ENCODE measurements at places on chromosomes 7 and 10. TPM values are rescaled to one million over a fixed set of nuclear protein-coding genes. Genes with fewer than 3 reads are reported as not detected.
A peak's percentile ranks its signal among the peaks of the same experiment; 100 is the strongest.

DNA sequence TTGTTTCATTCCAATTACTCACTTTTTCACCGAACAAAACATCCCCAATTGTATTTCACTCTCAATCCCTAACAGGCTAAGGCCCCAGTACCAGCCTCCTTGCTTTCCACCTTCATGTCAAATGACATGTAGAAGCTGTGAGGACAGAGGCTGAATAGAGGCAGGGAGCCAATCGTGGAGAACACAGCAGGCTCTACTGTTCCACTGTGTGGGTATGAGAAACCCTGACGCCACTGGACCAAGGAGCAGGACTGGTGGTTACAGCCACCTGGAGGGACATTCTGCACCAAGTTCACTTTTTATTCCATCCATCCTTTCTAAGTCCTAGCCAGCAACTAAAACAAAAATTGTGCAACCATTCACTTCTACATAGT is 502.8 kb downstream of the SORCS1 start:
- no peak overlapping the region for H3K4me3 ChIP-seq
- H3K27me3 ChIP-seq: no peaks in the 10 kb centered on the region
- H3K36me3 ChIP-seq: no peaks in the 10 kb centered on the region
- no peaks in the 10 kb centered on the region for H3K4me1 ChIP-seq
- H3K27ac ChIP-seq: no peak overlapping the region

DNA sequence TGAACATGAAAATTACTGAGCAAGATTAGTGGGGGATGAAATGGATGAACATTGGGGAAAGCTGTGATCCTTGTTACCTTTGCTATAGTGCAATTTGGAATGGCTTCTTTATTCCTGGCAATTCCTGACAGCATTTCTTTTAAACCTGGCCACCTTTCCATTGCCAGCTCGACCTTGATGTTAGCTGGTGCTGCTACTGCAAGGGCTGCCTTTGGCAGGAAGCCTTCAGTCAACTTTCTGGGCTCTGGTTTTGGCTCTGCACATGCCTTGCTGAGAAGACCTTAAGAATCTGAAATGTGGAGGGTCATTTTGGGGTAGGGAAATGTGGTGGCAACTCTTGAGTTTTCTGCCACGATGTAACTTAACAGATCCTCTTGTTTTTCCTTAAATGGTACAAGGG is 64.7 kb downstream of the KAT6B start:
- H3K27ac ChIP-seq: no peak overlapping the region
- no peaks in the 10 kb centered on the region for H3K4me1 ChIP-seq
- no peak for DNase-seq
- no peaks in the 10 kb centered on the region for H3K36me3 ChIP-seq
- H3K4me3 ChIP-seq: no peak overlapping the region
- H3K27me3 ChIP-seq: no peaks in the 10 kb centered on the region

GRCh38 chr10:71836596-71836974 is 14.5 kb downstream of the PSAP start:
- peaks cover 88% of the 10 kb centered on the region for H3K4me1 ChIP-seq
- peak overlapping the region; percentile 92 for H3K27ac ChIP-seq
- peaks cover 11% of the 10 kb centered on the region for H3K36me3 ChIP-seq
- no peak overlapping the region for H3K4me3 ChIP-seq

DNA sequence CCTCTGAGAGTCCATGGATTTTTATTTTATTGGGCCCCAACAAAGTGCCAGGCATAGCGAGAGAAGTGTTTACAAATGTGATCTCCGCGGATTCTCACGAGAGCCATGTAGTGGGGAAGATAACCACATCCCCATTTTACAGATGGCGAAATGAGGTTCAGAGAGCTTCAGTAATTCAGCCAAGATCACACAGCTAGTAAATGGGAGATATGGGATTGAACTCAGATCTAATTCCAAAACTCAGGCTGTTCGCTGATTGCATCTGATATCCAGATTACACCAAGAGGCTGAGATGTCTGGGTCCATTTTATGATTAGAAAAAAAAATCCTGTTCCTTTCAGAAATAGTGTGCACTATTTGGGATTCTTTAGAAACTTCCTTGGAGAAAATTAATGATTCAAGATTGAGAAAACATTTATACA is 1.3 kb downstream of the FAS start:
- no peaks in the 10 kb centered on the region for H3K27me3 ChIP-seq
- H3K27ac ChIP-seq: peak overlapping the region; percentile 74
- peaks cover 24% of the 10 kb centered on the region for H3K4me1 ChIP-seq
- DNase-seq: no peak
- no peaks in the 10 kb centered on the region for H3K36me3 ChIP-seq
- peak overlapping the region; percentile 93 for H3K4me3 ChIP-seq

DNA sequence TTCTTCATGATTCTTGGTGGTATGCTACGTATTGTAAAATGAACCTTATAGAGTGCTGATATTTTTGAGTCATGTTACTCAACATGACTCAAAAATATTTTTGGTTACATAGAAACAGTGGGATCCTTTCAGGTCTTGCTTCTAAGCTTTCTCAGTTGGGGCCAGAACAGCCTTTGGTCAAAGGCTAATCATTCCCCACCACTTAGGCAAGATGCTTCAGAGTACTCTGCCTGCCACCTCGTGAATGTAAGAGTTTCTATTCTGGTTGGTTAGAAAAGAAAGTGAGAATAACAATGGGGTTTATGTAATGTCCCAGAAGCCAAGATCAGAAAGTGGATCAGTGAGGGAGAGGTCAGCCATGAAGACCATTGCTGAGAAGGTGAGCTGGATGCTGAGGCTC is 327.8 kb downstream of the TCERG1L start:
- H3K27me3 ChIP-seq: no peaks in the 10 kb centered on the region
- H3K27ac ChIP-seq: no peak overlapping the region

GRCh38 chr7:112745635-112746034 is 44.6 kb downstream of the TMEM168 start:
- H3K27ac ChIP-seq: no peak overlapping the region
- no peaks in the 10 kb centered on the region for H3K27me3 ChIP-seq
- no peak overlapping the region for H3K4me3 ChIP-seq
- H3K36me3 ChIP-seq: no peaks in the 10 kb centered on the region
- no peak for DNase-seq

GRCh38 chr10:79387466-79387973 is 40.3 kb downstream of the PPIF start:
- H3K27ac ChIP-seq: no peak overlapping the region
- no peak for DNase-seq
- no peaks in the 10 kb centered on the region for H3K36me3 ChIP-seq
- H3K4me3 ChIP-seq: no peak overlapping the region
- no peaks in the 10 kb centered on the region for H3K27me3 ChIP-seq

- H3K36me3 ChIP-seq: no peaks in the 10 kb centered on the region
- no peak for DNase-seq
- no peaks in the 10 kb centered on the region for H3K27me3 ChIP-seq
- no peak overlapping the region for H3K27ac ChIP-seq
Measured at GRCh38 chr10:61391281-61391680, 61.9 kb downstream of the TMEM26 start.

DNA sequence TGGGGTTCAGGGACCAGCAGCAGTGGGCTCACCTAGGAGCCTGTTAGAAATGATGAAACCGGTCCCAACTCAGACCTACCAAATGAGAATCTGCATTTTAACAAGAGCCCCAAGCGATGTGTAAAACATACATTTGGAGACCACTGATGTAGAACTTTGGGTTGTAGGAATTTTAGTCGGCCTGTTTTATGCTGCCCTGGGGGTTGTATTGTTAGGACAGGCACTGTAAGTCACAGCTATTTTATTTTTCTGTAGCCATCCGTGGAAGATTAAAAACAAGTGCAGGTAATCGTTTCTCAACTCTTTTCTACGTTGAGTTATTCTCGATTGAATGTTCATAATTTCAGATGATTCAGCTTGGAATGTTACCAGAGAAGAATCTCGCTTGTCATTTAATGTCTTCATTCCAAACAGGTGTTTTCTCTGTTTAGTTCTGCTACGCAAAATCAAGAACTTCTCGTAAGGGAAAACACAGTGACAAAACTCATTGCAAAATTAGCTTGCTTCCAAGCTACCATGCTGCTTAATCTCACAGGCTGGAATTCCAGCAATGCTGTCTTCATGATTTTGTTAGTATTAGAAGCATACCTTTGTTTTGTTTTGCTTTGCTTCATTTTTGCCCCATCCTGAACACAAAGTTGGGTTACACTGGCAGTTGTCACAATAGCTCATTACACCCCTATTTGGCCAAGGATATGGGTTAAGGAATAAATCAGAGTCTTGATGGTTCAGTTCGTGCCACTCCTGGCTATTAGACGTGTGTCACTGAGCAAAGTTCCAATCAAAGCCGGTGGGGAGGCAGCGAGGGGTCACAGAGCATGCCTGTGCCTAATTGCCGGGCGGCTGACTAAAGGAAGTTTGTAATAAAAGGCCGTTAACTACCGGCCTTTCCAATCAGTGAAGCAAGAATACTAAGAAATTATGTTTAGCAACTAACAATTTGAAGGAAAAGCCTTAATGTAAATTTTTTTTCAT is 676.9 kb downstream of the GATA3 start:
- no peak overlapping the region for H3K4me3 ChIP-seq
- DNase-seq: no peak
- H3K36me3 ChIP-seq: no peaks in the 10 kb centered on the region
- H3K27ac ChIP-seq: no peak overlapping the region

The EPO gene
- total RNA-seq: not detected

The SNCG gene
- total RNA-seq: 5.2 TPM

The TMEM236 gene
- total RNA-seq: 0.05 TPM

The H2BK1 gene
- total RNA-seq: not detected

All from Panc1 (cell line).